Activated CD8-positive, alpha-beta T cell treated with anti-CD3 and anti-CD28 coated beads, Interleukin-2, amount 10 ng/mL, durations not matched to agents 7 days and 5 days (primary cell): ENCODE measurements at places on chromosomes 1 and 21.

- DNase-seq = peak; percentile 7
These were observed 59.8 kb downstream of the CAPN9 start for GRCh38 chr1:230807029-230807428.

- peak; percentile 88 for DNase-seq
These were observed 1.2 kb downstream of the GPR153 start for GRCh38 chr1:6259491-6260362.

DNA sequence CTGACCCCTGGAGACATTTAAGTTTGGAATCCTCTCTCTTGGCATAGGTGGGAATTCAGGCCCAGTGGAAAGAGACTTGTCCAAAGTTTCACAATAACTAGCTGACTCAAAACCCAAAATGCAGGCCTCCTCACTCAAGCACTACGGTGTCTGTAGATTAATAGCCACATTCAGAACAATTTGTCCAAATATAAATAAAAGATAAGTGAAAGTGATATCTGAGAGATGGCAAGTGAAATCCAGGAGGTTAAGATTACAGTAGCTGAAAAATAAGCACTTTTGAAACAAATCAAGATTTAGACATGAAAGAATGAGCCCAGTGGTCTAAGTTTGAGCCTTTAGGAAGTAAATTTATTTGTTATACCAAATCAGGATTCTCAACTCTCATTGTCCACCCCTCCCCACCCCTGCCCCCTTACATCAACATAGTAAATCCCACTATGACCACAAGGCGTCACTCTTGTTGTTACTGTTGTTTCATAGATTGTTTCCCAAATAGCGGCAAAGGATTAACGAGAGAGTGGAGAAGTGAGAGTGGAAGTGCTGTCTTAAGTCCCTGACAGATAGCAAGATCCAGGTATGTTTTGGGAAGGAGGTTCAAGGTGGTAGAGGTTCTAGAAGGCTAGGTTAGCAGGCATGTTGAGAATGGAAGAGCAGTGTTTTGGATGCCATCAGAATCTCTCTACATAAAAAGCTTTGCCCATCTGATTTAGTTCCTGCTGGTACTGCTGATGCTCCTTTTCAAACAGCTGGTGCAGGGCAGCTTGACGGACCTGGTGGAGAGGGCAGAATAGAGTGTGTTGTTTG, 7.1 kb upstream of the TPM3 start:
- peak; percentile 70 for DNase-seq

- no peak for DNase-seq
These were observed 37.5 kb upstream of the QSOX1 start for GRCh38 chr1:180116964-180117763.

DNA sequence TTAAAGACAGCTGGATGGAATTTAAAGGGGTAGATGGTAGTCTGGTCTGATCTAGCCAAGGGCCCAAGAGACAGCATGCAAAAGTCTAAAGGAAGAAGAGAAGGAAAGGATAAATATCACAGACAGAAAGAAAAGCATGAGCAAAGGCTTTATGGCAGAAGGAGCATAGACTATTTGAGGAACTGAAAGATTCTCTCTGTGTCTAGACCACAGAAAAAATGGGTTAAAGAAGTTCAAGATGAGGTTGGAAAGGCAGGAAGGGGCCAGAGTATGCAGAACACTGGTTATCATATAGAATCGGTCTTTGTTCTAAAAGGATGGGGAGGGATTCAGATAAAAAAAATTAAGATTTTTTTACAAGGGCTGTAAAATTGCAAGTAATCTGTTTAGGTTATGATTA, 136.8 kb upstream of the SGIP1 start:
- DNase-seq = no peak

GRCh38 chr1:24180676-24181075, 6.4 kb downstream of the IFNLR1 start:
- DNase-seq = no peak

- no peak for DNase-seq
These were observed 38.2 kb downstream of the PRKCZ start for GRCh38 chr1:2088458-2088857.
